ENCODE measurements at places on chromosomes 2 and 18. TPM values are rescaled to one million over a fixed set of nuclear protein-coding genes. Genes with fewer than 3 reads are reported as not detected.
A peak's percentile ranks its signal among the peaks of the same experiment; 100 is the strongest.

DNA sequence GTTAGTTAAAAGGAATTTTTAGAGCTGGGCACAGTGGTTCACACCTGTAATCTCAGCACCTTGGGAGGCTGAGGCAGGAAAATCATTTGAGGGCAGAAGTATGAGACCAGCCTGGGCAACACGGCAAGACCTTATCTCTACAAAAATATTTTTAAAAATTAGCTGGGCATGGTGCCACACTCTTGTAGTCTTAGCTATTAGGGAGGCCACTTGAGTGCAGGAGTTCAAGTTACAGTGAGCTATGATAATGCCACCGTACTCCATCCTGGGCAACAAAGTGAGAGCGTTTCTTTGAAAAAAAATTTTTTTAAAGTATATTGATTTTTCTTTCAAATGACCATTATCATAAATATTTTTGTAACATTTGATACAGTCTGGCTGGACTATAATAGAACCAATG lies 93.6 kb upstream of the FAM117B start:
- DNase-seq = no peak

ADAM17 gene
- 42.2 TPM for total RNA-seq

DNA sequence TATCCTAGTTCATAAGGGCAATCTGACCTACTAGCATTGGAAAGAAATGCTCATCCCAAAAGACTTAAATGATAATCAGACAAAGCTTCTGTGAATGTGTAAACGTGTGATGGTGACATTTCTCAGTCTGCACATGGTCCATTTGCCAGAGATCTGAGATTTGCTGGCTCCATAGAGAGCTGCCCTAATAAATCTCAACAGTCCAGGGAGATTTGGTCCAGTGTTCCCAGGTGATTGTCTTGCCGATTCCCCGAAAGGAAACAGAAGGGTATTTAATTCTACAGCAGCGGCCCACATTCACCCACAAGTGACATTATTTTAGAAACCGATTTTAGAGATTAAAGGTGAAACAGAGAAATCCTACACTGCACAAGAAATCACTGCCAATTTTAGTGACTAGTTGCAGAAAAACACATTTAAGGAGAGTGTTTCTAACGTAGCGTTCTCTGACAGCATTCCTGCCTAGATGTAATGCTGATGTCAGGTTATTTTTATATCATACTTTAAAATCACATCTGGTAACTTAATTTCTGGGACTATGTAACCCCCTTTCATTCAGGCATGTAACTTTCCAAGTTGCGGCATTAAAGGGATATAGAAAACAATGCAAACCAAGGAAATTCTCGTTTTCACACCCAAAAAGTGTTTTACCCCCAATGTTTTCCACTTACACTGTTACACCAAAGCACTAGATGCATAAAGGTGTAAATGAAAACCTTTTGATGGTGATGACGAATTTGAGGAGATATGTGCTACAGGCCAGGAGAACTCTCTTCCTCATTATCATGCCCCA lies 231.9 kb upstream of the FN1 start:
- no peak for DNase-seq

DNA sequence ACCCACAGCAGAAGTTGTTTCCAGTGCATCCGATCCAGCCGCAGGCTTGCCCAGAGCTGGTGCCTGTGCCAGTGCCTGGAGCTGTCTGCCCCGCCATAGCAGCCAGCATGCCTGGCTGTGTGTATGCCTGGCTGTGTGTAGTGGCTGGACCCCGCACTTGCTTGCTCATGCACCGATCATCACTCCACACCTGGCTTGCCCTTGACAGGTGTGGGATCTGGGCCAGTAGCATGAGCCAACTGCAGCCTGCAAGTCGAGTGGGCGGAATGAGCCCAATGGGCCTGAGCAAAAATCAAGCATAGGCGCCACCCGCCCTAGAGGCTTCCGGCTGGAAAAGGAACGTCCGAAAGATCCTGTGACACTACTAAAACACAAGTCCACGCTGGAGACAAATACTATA lies 74.5 kb downstream of the EPB41L3 start:
- DNase-seq = no peak

DNA sequence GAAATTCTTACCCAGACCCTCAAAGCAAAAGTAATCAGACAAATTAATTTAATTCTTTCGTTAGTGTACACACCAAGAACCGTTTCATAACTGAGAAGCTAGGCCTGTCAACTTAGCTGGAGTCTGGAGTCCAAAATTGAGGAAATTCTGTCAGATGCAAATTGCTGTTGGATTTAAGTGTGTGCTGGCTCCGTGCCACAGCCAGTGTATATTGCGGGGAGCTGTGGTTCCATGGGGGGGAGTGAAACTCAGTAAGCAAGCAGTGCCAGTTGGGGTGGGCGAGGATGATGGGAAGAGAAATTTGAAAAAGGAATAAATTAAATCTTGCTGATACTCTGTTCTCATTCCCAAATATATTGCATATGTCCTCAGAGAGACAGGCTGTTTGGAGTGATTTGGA lies 4.0 kb downstream of the ARPC2 start:
- DNase-seq = no peak

DNA sequence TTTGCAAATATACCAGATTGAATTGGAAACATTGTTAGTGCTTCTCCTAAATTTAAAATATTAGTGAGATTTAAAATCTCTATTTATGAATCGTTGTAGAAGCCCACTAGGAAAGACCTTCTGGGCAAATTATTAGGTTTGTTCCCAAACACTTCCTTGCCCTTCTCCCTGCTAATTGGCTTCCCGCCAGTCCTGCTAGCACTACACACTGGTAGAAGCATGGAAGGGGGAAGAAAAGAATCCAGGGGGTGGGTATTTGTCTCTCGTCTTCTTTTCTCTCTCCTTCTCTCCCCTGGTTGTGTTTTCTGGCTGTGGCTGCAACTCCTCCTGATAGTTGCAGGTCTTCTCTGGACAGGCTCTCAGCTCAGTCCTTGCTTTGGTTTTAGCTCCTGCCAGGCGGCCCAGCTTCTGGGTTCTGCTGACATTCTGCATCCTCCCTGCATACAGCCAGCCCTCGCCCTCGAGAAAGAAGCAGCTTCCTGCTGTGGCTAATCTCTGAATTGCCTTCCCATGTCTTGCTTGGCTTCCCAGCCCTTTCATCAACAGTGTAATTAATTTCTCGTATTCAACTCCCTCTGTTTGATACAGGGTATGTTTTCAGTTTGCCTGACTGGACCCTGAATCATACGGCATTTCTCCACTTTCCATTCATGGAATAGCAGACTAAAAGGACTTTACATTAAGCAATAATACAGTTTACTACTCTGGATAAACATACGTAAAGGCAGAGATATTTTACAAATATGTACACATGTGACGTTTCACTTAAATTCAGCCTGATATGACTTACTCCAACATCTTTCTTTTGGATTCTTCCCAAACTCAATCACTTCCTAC lies 6.9 kb upstream of the PARD3B start:
- peak; percentile 55 for DNase-seq

- DNase-seq = no peak
These were observed 990.9 kb upstream of the ACVR2A start for GRCh38 chr2:146853741-146854444.

- DNase-seq = no peak
These were observed 191.8 kb downstream of the FTCDNL1 start for GRCh38 chr2:199659207-199659606.

POTEC gene
- total RNA-seq = not detected

INPP5D gene
- 26.2 TPM for total RNA-seq

DNA sequence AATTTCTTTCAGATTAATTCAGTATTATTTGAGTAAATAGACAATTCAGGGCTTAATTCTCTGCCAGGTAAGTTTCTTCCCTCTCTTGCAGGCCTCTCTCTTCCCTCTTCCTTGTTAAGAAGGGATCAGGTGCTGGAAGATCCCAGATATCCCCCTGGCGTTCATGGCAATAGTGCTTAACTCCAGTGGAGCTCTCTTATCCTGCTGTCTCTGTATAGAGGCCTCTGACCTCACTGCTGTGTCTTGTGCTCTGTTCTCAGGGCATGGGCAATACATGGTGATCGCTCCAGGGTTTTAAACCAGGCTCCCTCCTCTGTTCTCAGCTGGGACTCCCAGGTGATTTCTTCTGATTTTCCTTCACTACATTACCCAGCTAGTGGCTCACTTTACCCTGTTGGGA lies 226.8 kb downstream of the MC4R start:
- no peak for DNase-seq

KANSL1L gene
- total RNA-seq = 9.2 TPM

- no peak for DNase-seq
These were observed 119.0 kb downstream of the GCA start for GRCh38 chr2:162462911-162463310.

GRCh38 chr18:57748770-57749603 lies 54.1 kb downstream of the ATP8B1 start:
- DNase-seq = no peak

GRCh38 chr2:202286595-202286994 lies 21.0 kb downstream of the NOP58 start:
- no peak for DNase-seq

ADRA2B gene
- not detected for total RNA-seq

CRYGD gene
- not detected for total RNA-seq

TEKT4 gene
- total RNA-seq = not detected

STK16 gene
- 5.6 TPM for total RNA-seq

GRCh38 chr2:75133621-75134570 lies 65.4 kb downstream of the TACR1 start:
- no peak for DNase-seq

CEP76 gene
- 5.7 TPM for total RNA-seq

NETO1 gene
- 2.0 TPM for total RNA-seq

DNA sequence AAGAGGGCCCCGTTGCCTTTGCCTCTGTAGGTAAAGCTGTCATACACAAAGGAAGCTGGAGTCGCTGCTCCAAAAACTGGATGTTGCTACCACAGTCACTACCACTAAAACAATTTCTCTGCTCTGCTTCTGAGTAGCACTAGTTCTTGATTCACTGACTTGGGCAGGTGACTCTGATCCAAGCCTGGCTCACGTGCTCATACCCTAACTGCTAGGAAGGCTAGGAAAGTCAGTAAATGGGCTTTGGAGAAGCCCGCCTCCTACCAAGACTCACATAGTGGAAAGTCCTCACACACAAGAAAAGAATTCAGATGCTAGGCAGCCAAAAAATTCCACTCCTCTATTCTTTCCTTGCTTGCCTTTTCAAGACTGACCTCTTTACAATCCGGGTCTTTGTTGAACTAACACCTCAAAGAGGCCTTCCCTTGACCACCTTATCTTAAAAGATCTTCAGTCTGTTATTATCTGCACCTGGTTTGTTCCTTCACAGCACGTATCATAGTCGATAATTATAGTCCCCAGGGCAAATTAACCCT lies 11.4 kb upstream of the DYNC1I2 start:
- no peak for DNase-seq

ECEL1 gene
- total RNA-seq = not detected

GRCh38 chr2:133142087-133142486 lies 426.2 kb downstream of the NCKAP5 start:
- no peak for DNase-seq

HSBP1L1 gene
- 5.6 TPM for total RNA-seq

DNA sequence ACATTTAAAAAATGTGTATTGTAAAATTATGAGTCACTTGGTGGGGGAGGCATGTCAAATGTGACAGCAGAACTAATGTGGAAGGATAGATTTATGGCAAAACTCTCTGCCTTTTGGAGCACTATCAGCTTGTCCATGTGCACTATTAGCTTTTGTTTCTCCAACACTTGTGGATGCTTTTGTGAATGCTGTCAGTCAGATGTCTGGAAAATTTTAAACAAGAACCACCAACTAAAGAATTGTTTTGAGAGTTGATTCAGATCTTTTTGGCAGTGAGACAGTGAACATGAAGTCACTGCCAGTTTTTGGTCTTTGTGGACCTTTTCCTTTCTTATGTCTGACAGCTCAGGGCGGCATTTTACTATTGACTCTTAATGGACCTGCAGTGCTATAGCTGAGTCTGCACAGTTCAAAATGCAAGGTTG lies 72.4 kb downstream of the KIAA1328 start:
- no peak for DNase-seq

- DNase-seq = peak; percentile 68
These were observed 125.9 kb downstream of the MAP4K4 start for GRCh38 chr2:101823347-101823791.

ALKAL2 gene
- not detected for total RNA-seq
